ENCODE measurements at places on chromosomes 2 and 18.
A peak's percentile ranks its signal among the peaks of the same experiment; 100 is the strongest.

- no peak for DNase-seq
These were observed 334.0 kb upstream of the GCFC2 start for GRCh38 chr2:76044701-76045100.

GRCh38 chr2:86274265-86274917 is 63.0 kb downstream of the REEP1 start:
- DNase-seq = no peak

DNA sequence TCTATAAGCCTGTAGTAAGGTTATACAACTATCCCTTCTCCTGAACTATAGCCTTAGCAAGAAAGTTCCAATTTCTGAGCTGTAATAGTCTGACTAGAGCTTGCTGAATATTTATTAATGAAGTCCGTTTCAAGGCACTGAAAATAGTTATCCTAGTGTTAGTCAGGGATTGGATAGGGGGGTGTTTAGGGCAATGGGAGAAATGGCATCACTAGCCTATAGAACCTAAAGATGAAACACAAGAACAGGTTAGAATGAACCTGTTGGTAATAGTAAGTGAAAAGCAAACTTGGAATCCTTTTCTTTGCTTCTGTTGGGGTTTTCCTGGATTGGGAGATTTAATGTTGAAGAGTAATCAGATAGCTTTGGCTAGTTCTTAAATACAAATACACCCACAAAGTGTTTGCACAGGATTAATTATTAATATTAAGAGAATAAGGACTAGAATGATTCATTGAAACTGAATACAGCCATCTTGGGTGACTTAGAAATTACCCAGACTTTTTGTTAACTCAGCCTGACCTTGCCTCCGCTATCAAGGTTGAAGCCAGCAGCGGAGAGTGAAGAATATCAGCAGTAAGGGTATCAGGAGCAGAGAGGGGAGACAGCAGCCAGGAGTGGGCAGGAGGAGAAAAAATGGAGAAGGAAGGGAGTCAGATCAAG is 14.4 kb downstream of the CCNT2 start:
- DNase-seq = no peak

GRCh38 chr18:63518178-63519012 is 23.8 kb upstream of the SERPINB12 start:
- DNase-seq = peak; percentile 77

- DNase-seq = peak; percentile 35
These were observed 1.6 kb downstream of the CTIF start for GRCh38 chr18:48540251-48541025.

- DNase-seq = no peak
These were observed 5.8 kb upstream of the ITGAV start for GRCh38 chr2:186584053-186584452.

- no peak for DNase-seq
These were observed 124.1 kb downstream of the MMADHC start for GRCh38 chr2:149463328-149464002.

DNA sequence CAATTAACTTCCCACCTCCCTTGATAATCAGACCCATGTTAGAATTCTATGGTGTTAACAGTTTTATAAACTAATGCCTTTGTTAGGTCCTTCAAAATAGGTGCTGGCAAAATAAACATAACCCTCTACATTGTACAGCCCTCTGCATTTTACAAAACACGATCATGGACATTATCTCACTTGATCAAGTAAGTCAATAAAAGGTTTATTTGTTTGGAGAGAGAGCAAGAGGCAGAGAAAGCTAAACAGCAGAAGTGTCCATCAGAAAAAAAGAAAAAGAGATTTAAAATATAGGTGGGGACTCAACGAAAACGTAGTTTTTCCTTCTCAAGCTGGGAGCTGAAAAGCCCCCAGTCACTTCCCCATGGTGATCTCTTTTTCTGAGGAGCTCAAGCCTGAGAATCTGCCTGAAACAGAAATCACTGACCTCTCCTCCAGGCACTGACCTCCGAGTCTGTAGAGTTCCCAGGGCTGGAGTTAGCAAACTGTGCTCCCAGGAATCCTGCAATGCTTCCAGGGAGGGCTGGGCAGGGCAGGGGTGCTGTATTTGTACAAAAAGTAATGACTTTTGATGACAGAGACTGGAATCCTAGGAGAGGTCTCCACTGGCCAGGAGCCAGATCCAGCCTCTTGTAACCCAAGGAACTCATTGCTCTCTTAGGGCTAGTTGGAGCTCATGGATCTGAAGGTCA is 137.8 kb upstream of the KLHL29 start:
- no peak for DNase-seq

DNA sequence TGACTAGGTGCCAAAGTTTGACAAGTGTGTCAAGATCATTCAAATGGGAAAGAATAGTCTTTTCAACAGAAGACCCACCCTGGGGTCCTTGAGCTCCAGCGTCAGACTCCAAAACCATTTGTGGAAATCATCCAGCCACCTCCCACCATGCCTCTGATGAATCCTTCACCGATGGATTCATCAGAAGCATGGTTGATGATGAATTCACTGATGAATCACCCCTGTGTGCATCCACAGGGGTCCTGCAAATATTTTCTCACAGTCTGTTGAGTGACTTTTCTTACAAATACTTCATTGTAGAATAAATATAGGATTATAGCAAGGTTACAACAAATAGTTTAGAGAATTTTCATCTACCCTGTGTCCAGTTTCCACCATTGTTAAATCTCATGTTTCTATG is 4.3 kb downstream of the UGT1A9 start:
- DNase-seq = no peak

DNA sequence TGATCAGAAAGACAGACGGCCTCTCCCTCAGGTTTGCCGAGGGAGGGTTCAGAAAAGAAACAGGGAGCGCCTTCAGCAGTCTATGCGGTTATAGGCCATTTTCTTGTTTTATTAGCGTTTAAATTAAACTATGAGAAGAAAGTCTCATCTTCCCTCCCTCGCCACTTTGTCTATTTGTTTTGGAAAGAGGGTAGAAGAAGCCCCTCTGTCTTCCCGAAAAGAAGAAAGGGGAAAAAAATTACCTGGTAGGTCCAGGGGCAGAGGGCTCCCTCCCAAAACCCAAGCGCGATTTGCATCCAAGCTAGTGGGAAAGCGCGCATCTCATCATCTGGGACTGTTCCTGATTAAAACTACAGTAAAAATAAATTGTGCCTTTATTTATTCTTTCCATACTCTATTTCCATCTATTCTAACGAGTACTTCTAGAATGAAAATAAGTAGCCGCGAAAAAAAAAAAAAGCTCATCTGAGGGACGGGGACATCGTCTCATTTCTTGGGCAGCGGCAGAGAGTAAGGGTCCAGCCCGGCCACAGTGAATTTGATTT is 2.4 kb downstream of the PAX8 start:
- DNase-seq = no peak
